ENCODE measurements at places on chromosomes 3 and 15.
A peak's percentile ranks its signal among the peaks of the same experiment; 100 is the strongest.

- DNase-seq: no peak
Measured at GRCh38 chr3:55824406-55824805, 337.3 kb upstream of the WNT5A start.

- DNase-seq: no peak
Measured at GRCh38 chr15:56496635-56497034, 31.7 kb upstream of the MNS1 start.

DNA sequence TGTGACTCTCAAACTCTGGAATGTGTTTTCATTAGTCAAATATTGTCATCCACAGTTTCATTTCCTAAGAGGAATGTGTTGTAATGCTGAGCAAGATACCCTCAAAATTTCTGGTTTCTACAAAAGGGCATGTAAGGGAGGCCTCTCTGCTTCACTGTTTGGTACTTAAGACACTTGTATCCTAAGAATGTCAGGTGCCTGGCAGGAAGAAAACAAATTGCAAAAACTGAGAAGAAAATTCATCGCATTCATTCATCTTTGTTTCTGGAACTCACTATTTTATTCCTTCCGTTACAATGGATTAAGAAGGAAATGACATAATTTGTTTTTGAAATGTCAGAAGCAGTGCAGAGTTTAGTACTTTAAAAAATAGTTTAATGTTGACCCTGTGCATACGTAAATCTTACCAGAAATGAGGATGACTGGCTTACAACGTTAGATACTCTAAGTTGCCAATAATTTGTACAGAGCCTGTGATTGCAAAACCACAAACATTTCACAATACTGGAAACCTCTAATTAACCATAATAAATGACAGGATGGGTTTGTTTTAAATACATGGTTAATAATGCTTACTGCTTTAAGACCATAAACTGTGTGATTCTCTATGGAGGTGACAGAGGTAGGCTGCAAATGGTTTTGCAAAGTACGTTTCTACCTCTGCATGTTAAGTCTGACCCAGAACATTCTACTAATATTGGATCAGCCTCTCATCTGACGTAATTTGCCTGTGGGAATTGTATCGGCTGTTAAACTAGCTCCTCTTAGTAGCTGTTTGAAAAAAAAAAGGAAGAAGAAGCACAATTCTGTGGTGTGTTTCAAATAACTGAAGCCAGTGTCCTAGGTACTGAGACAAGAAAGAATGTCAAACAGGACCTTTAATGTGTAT, 477.8 kb downstream of the RBMS3 start:
- no peak for DNase-seq

DNA sequence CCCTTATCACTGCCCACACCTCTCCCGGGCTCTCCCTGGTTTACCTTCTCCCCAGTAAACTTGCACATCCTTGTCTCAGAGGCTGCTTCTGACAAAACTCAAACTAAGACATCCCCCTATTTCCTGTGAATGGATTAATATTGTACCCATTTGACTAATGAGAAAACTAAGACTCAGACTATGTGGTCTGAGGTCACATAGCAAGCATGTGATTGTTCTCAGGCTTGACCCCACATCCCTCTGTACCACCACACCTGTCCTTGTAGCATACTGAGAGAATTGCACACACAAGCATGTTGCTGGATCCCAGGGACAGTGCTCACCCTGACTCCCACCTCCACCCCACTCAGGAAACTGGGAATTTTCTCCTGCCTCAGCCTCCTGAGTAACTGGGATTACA, 90.7 kb upstream of the HES1 start:
- DNase-seq: no peak

DNA sequence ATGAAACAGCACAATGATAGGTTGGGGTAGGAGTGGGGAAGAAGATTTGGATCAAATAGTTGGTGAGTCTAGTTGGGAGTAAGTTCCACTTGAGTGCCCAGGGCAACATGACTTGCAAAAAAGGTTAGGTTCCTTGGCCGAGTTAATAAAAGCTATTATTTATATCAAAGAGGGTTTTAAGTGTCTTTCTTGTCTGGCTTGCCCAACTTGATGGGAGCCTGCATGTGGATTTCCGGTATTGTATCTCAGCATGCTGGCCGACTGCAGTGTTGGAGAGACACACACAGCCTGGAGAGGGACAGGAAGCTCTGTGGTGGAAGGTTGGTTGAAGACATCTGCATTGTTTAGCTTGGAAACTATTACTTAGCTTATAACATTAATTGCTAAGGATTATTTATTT, 449.5 kb upstream of the TBL1XR1 start:
- no peak for DNase-seq

GRCh38 chr3:101518421-101518871, 5.4 kb upstream of the SENP7 start:
- no peak for DNase-seq

GRCh38 chr3:17931131-17931530, 188.7 kb upstream of the TBC1D5 start:
- DNase-seq: no peak

DNA sequence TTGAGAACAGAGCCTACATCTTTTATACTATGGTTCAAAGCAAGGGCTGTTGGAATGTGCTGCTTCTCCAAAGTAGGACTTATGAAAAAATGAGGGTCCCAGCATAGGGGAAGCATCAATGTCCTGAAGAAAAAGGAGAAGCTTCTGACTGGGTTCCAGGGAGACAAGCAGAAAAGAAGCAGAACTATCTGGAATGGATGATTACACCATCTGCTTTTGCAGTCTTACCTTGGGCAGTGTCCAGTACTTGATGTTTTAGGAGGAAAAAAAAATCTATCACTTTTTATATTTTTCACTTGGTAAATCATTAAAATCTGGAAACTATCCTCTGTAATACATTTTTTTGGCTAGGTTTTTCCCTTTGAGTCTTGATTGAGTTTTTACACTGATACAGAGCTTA, 57.9 kb upstream of the DPH6 start:
- no peak for DNase-seq

GRCh38 chr3:134029734-134030378, at the start of gene SLCO2A1:
SLCO2A1 (minus strand) TSS chr3:134029925; CDS start chr3:134029802, 123 bp downstream.
- peak; percentile 57 for DNase-seq

DNA sequence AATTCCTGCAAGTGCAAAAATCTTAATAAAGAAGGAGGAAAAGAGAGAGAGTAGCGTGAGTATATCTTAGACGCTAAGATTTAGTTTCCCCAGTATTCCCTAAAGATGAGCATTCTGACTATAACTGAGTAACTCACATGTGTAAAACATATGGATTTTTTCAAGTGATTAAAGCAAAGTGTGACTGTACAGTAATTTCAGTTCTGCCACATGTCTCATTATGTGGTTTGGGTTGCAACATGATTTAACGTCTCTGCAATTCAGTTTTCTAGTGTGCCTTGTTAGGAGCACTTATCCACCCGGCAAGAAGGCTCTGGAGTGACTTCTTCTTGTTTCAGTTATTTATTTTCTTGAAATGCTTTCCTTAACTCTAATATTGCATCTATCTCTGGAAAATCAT, 514.1 kb downstream of the ROBO1 start:
- no peak for DNase-seq

- no peak for DNase-seq
Measured at GRCh38 chr15:80367661-80368060, 36.5 kb upstream of the ARNT2 start.

DNA sequence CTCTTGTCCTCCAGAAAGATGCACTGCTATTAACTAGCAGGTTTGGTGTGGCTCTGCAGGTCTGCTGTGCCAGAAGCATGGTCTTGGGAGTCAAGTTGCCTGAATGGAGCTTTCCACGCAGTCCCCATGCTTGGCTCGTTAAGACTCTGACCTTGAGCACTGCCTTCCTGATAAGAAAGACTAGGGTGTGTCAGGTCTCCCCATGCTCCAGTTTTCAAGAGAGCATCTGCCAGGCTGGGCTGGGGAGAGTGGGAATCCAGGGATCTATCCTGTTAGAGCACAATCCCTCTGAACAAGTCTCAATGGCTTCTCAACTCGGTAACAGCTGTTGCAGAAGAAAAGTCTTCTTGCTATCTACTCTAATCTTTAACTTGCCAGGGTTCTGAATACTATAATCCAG, 98.2 kb downstream of the TJP1 start:
- no peak for DNase-seq

- no peak for DNase-seq
Measured at GRCh38 chr3:23845326-23846216, 39.8 kb downstream of the UBE2E1 start.

GRCh38 chr3:62226601-62227339, 146.6 kb downstream of the FEZF2 start:
- DNase-seq: no peak

DNA sequence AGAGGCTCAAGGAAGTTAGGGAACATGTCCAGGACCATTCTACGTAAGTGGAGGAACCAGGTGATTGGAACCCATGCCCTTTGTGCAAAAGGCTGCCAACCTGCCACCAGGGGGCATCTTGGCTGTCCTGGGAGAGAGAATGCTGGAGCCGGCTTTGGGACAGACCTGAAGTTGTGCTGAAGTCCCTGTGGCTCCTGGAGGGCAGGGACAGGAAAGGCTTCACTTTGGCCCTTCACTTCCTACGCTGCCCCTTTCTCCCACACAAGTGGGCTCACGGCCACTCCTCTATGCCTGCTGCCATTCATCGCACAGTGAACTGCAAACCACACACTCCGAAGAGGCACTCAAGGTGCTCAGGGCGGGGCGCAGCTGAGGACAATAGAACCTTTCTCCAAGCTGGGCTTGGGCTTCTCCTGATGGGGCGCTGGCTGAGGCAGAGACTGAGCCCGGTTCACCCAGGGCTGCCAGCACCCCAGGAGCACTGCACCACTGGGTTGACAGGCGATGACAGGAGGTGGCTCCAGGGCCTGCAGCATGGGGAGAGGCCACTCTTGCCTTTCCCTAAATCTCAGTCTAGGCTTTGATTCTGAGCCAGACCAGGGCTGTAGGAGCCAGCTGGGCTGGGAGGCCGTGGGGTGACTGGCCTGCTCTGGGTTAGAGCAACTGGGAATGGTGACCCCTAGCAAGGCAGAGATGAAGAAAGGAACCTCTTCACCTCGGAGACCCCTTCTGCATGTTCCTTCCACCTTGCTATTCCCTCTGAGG, 8.4 kb downstream of the SHF start:
- DNase-seq: peak; percentile 18

GRCh38 chr3:127577448-127577847, 13.1 kb downstream of the TPRA1 start:
- no peak for DNase-seq

Data from left hindlimb (tissue), 1 donor.